ENCODE measurements at places on chromosomes 3 and 15.

DNA sequence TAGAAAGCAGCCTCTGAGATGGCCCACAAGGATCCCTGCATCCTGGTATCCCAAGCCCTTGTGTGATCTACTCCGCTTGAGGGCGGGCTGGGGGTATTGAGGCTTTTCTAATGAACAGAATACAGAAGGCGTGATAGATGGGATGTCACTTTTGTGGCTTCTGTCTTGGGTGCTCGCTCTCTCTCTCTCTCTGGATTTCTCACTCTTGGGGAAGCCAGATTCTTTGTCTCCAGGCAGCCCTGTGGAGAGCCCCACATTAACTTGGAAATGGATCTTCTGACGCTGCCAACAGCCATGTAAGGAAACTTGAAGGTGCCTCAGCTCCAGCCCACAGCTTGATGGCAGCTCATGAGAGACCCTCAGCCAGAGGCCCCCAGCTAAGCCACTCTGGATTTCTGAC is 26.9 kb upstream of the SEC62 start:
- no peak for DNase-seq

GRCh38 chr3:15007681-15008141 is 57.4 kb downstream of the MRPS25 start:
- DNase-seq, result no peak

- DNase-seq, result no peak
These were observed 218.0 kb downstream of the ZBBX start for GRCh38 chr3:167162083-167162482.

DNA sequence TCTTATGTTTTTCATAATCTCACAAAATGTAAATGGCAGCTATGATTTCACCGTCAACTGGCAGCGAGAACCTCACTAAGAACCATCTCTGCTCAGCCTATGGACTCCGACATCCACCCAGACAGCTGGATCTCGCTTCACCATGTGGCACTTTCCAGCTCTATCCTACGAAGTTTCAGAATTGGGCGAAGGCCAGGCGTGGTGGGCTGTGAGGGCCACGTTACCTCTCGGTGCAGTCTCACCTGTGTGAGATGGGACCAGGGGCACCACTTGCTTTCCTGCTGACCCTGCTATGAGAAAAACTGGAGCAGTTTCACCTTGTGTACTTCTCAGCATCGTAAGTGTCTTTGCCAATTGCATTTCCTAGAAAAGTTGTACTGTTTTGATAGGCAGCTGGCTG is 32.3 kb downstream of the CHDH start:
- no peak for DNase-seq

Measured in nephron progenitor cell (in vitro differentiated cells).